ENCODE measurements at places on chromosomes 5 and 9.

- DNase-seq = peak; percentile 85
These were observed 476.3 kb downstream of the CCDC171 start for GRCh38 chr9:16029046-16029615.

GRCh38 chr5:160379511-160379910, 9.1 kb upstream of the C1QTNF2 start:
- no peak for DNase-seq

GRCh38 chr5:149550594-149551226, 529 bp downstream of the CSNK1A1 start:
- DNase-seq = no peak

- no peak for DNase-seq
These were observed 13.3 kb downstream of the NR2F1 start for GRCh38 chr5:93596310-93596675.

DNA sequence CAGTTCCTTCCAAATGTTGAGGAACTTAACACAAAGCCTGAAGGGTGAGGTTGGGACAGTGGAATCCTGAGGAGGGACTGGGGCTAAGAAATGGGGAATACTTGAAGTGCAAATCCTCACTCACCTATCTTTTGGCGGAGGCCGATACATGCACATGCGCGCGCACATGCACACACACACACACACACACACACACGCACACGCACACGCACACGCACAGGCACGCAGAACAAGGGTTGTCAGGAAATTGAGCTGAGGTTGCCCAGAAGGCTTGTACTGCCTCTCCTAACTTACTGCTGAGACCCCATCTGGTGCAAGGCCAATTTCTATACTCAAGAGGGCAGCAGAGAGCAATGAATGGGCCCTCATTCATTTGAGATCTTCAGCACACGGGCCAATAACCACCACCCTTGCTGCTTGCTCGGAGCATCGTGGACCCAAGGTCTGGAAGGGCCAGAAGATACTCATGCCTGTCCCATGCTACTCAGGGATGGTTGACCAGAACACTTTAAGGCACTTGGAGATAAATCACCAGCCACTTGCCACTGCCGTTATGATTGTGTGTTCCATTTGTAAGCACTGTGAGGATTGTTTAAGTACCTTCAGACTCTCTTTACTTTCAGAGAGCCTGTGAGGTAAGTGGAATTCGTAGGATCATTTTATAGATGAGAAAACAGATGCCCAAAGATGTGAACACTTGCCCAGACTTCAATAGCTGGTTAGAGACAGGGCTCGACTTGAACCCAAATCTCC, 21.5 kb downstream of the BTF3 start:
- DNase-seq = peak; percentile 82

DNA sequence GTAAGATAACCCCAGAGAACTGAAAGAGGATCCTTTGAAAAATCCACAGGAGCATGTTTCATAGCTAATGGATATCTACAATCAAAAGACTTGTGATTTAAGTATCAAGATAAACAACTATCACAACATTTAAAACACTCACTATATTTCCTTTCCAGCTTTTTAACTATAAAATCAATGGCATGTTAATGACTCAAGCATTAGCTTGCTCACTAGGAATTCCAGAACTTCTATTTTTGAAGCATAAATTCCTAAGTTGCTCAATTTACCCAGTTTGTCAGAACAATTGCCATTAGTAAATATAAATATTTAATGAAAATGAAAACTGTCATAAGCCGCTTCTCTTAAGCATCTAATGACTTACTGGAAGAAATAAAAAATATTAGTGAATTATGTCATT, 355.3 kb downstream of the PRELID2 start:
- peak; percentile 27 for DNase-seq

DNA sequence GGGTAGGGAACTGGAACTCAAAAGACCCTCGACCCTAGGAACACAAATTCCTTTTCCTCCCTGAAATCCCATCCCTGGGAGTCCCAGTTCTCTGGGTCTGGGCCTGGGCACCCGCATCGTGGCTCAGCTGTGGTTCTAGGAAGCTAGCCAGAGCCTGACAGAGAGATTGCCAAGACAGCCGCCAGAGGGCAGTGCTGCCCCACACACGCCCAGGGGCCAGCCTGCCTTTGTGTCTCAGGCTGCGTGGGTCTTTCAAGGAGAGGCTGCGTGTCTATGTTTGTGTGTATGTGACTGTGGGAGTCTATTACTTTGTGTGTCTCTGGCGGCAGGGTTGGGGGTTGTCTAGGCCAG, 32.0 kb upstream of the TTLL11 start:
- peak; percentile 68 for DNase-seq

DNA sequence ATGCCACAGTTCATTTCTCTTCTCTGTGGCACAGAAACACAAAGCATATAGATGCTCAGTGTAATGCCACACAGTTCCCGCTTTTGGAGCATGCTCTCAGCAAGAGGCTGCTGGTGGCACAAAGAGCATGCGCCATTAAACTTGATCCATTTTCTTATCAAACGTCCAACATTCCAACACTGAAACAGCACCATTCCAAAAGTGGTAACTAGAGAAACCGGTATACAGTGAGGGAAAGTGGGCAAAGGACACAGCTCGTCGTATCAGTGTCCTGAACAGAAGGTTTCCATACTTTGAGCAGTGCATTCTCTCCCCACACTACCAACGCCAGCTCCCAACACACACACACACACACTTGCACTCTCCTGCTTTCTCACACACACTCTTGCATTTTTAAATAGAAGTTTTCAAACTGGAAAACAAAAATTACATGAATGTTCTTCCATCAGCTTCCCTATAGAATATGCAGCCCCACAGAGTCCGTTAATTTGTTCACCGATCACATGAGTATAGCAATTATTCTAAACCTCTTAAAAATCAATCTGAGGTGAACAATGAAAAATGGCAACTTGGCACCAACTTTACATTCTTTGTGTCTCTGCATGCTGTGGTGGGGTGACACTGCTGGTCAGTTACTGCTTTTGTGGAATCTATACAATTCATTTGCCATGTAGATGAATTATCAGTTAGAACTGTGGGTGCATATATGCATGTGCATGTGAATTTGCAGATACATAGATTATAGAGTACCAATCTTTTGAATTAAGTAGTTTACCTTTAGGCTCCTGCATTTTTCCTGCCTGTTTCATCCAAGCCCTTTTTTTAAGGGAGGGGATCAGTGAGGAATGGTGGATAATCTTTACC, 5.7 kb downstream of the NFIB start:
- no peak for DNase-seq
